NCI-H1436 (cell line): ENCODE measurements at places on chromosomes 4 and X.

DNA sequence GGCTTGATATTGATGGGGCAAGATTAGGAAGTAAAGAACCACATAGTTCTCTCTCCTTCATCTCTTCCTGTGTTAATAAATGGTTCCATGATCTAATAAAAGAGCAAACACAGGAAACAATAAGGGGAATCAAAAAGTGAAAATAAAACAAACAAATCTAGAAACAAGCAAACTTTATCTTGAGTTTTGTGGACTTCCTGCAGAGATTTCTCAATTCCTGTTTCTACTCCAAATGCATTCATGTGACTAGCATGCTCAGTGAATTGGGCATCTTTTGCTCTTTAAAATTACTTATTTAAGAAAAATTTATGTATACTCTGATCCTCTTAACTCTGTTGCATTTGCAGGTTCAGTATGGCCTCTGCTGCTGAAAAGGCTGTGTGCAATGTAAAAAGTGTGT lies 682.0 kb downstream of the KCTD8 start:
- DNase-seq = no peak

- no peak for DNase-seq
Observed at GRCh38 chrX:8673201-8673600, 58.7 kb downstream of the ANOS1 start.

DNA sequence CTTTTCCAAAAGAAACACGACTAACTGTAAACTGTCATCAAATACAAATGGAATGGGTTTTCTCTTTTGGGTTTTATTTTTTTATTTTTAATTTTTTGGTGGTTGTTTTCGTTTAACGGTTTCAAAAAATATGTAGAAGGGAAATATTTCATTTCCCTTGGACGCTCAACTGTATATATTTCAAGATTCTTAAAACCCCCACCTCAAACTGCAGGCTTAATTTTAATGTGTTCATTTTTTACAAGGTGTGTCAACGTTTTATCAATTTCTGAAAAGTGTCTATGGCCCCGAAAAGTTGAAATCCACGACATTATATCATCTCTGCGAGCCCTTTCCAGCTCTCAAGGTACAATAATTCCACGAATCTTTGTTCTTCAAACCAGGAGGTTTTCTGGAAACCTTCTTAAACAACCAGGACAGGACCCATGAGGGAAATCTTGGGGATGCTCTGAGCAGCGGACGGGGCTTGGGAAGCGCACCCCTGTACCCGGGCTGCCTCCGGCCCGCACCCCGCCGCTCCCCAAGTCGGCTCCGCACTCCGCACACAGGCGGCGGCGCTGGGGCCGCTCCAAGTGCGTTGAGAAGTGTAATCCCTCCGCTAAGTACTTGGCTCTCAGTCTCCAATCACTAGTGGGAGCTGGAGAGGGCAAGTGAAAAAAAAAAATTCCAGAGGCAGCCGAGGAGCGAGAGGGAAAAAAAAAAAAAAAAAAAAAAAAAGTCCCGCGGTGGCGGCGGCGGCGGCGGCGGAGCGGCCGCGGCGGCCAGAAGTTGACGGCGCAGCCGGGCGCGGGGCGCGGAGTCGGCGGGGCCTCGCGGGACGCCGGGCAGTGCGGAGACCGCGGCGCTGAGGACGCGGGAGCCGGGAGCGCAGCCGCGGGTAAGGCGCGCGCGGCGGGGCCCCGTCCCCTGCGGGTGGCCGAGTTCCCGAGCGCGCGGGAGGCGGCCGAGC lies at the start of gene BMPR1B:
BMPR1B (plus strand) TSS at position 764 of the 949 bp plus-strand sequence. CDS start 346,470 bp downstream, outside the sequence.
- DNase-seq = no peak

DNA sequence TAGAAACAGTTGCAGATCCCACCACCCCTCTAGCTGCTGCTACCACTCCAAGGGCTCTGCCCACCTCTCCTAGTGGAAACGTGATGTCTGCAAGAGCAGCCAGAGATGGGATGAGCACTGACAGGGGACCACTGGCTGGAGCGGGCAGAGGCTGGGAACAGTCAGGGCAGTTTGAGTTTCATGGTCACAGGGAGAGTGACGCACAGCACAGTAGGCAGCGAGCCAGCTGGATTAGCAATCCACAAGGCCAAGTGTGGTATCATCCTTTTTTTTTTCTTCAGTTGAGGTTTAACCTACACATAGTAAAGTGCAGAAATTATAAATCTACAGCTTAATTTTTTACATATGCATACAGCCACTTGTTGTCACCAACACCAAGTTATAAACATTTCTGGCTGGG lies 6.4 kb upstream of the SCML2 start:
- DNase-seq = no peak

- no peak for DNase-seq
Observed at GRCh38 chr4:97942951-97943350, 200.3 kb downstream of the STPG2 start.

DNA sequence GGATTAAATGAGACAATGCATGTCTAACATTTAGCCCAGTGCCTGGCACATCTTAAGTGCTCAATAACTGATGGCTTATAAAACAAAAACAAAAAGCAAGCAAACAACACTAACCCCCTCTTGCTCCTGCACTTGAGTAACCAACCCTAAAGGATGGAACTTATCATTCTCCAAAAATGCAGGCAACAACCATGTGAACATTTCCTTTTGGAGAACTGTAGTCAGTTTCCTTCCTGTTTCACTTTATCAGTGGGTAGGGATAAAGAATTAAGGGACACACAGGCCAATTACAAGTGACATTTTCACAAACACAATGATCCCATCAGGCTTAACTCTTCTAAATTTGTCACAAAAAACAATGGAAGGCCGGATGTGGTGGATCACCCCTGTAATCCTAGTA lies 30.4 kb downstream of the RPS3A start:
- no peak for DNase-seq
